Small intestine (tissue), 16 donors: ENCODE measurements at places on chromosomes 7 and 10. TPM values are rescaled to one million over a fixed set of nuclear protein-coding genes. Genes with fewer than 3 reads are reported as not detected.

GRCh38 chr7:36344622-36345021 lies 45.0 kb upstream of the ANLN start:
- no peak overlapping the region for H3K27ac ChIP-seq
- DNase-seq: no peak
- H3K4me1 ChIP-seq: no peaks in the 10 kb centered on the region
- H3K27me3 ChIP-seq: no peaks in the 10 kb centered on the region

GRCh38 chr10:22316286-22317075 lies at the start of gene COMMD3:
TSS of gene COMMD3 (plus strand) at chr10:22316388. CDS start at chr10:22316418, 30 bp downstream.
- H3K27me3 ChIP-seq: no peaks in the 10 kb centered on the region
- H3K4me1 ChIP-seq: peaks cover 11% of the 10 kb centered on the region
- peak; percentile 91 for DNase-seq
- peak within 1 kb of the TSS; percentile 94 for H3K27ac ChIP-seq

DNA sequence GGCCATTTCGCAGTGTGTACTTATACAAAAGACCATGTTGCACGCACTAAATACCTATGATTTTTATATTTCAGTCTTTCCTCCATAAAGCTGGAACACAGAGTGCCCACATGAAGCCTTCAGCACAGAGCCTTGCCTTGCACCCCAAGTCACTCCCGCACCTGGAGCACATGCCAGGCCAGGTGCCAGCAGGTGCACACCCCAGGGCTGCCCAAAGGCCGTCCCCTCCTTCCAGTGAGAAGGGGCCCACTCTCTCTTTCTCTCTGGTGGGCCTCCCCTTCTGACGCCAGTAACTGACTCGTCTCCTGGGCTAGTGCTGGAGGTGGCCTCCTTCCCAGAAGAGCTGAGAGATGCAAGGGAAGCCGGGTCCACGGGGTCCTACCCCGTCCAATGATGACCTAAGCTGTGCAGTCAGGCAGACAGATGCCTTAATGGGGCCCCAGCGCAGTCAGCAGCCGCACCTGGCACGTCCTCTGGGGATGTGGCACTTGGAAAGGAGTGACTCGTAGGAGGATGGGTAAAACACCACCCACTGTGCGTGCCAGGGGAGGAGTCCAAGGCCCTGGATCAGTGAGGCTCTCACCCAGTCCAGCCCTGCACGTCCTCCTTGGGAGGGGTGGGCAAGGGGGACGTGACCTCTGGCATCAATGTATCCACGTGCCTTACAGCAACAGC lies 17.7 kb upstream of the SHH start:
- no peak for DNase-seq
- H3K27ac ChIP-seq: no peak overlapping the region
- H3K4me3 ChIP-seq: no peak overlapping the region
- no peaks in the 10 kb centered on the region for H3K4me1 ChIP-seq
- no peaks in the 10 kb centered on the region for H3K36me3 ChIP-seq

GRCh38 chr10:38072552-38072951 lies 21.6 kb upstream of the ZNF37A start:
- DNase-seq: no peak
- no peak overlapping the region for H3K27ac ChIP-seq
- no peaks in the 10 kb centered on the region for H3K27me3 ChIP-seq
- no peaks in the 10 kb centered on the region for H3K4me1 ChIP-seq
- H3K4me3 ChIP-seq: no peak overlapping the region

The ASZ1 gene
- polyA plus RNA-seq: not detected

The MSMB gene
- polyA plus RNA-seq: not detected

DNA sequence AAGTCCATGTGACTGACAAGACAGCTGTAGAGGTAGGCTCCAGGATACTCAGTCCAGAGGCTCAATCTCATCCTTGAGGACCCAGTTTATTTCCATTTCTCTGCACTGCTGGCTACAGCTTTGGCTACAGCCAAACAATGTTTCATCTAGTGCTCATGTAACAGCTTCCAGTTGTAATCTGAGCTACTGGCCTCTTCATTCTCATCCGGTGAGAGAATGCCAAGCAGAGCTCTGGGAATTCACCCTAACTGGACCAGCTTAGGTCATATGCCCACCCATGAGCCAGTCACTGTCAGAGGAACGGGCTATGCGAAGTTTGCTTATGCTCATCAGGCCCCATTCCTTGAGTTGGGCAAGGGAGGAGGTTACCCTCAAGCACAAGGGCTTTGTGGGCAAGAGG lies 192.9 kb downstream of the EVX1 start:
- H3K27me3 ChIP-seq: no peaks in the 10 kb centered on the region
- no peaks in the 10 kb centered on the region for H3K36me3 ChIP-seq
- no peak overlapping the region for H3K27ac ChIP-seq

The CCSER2 gene
- polyA plus RNA-seq: 12.4 TPM

DNA sequence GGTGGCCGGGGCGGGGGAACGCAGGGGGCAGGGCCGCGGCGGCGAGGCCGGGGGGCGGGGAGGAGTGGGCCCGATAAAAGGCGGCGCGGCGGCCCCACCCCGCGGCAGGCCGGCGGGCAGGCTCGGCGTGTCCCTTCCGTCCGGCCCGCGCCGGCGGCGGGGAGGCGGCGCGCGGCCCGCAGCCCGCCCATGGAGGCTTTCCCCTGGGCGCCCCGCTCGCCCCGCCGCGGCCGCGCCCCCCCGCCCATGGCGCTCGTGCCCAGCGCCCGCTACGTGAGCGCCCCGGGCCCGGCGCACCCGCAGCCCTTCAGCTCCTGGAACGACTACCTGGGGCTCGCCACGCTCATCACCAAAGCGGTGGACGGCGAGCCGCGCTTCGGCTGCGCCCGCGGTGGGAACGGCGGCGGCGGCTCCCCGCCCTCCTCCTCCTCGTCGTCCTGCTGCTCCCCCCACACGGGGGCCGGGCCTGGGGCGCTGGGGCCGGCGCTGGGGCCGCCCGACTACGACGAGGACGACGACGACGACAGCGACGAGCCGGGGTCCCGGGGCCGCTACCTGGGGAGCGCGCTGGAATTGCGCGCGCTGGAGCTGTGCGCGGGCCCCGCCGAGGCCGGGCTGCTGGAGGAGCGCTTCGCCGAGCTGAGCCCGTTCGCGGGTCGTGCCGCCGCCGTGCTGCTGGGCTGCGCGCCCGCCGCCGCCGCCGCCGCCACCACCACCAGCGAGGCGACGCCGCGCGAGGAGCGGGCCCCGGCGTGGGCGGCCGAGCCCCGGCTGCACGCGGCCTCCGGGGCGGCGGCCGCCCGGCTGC lies at the start of gene NANOS1:
NANOS1 (plus strand) TSS at position 102 of the 808 bp plus-strand sequence; CDS start at position 190, 88 bp downstream.
- peak; percentile 71 for DNase-seq
- H3K27me3 ChIP-seq: no peaks in the 10 kb centered on the region
- H3K4me3 ChIP-seq: peak within 1 kb of the TSS; percentile 48
- peaks cover 2% of the 10 kb centered on the region for H3K4me1 ChIP-seq
- H3K27ac ChIP-seq: peak within 1 kb of the TSS; percentile 27

The SLC26A3 gene
- 295 TPM for polyA plus RNA-seq

- no peaks in the 10 kb centered on the region for H3K4me1 ChIP-seq
- H3K27me3 ChIP-seq: no peaks in the 10 kb centered on the region
- H3K27ac ChIP-seq: no peak overlapping the region
- no peak overlapping the region for H3K4me3 ChIP-seq
These were observed 87.1 kb downstream of the CYP26A1 start for GRCh38 chr10:93160829-93161228.

DNA sequence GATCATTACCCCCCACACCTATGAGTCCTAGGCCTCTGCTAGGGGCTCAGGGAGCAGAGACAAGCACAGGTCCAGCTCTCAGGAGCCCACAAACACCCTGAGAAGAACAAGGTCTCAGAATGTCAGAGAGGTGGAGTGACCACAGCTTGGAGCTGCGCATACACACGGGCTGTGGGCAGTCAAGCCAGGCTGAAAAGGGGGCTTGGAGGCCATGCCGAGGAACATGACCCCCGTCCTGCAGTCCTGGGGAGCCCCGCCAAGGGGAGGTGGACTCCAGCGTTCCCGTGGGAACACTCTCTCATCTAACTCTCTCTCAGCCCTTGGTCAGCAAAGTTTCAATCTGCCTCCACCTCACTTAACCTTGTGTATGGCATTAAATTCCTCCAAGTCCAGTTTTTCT lies 7.8 kb upstream of the MMP21 start:
- H3K27ac ChIP-seq: no peak overlapping the region
- DNase-seq: no peak
- H3K36me3 ChIP-seq: no peaks in the 10 kb centered on the region
- no peak overlapping the region for H3K4me3 ChIP-seq
- no peaks in the 10 kb centered on the region for H3K4me1 ChIP-seq
